Aortic smooth muscle cell (primary cell): ENCODE measurements at places on chromosomes 6 and 20. TPM values are rescaled to one million over a fixed set of nuclear protein-coding genes. Genes with fewer than 3 reads are reported as not detected.

The DEFB132 gene
- total RNA-seq: not detected in 2 replicates

The OTOR gene
- total RNA-seq: not detected in 2 replicates

The COL12A1 gene
- total RNA-seq: 328 and 349 TPM in 2 replicates

The SLC52A3 gene
- total RNA-seq: not detected in 2 replicates

The DCDC2 gene
- not detected in 2 replicates for total RNA-seq

The CRIP3 gene
- total RNA-seq: 0.13 and 0.19 TPM in 2 replicates

The RHAG gene
- 0.06 TPM in 1 of 2 replicates, not detected in the other for total RNA-seq

The MLN gene
- not detected in 2 replicates for total RNA-seq
